ENCODE measurements at places on chromosomes 4 and X.

GRCh38 chr4:10151182-10151581, 34.6 kb upstream of the WDR1 start:
- peak; percentile 45 for DNase-seq

DNA sequence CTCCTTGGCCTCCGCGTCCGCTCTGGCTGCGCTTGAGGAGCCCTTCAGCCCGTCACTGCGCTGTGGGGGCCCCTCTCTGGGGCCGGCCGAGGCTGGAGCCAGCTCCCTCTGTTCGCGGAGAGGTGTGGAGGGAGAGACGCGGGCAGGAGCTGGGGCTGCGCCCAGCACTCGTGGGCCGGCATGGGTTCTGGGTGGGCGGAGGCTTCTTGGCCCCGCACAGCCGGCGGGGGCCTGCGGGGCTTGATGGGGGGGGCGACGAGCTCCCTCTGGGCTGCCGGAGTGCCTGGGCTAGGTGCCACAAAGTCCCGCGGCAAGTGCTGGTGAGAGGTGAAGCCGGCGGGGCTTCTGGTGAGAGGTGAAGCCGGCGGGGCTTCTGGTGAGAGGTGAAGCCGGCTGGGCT, 61.9 kb downstream of the ANKRD50 start:
- no peak for DNase-seq

DNA sequence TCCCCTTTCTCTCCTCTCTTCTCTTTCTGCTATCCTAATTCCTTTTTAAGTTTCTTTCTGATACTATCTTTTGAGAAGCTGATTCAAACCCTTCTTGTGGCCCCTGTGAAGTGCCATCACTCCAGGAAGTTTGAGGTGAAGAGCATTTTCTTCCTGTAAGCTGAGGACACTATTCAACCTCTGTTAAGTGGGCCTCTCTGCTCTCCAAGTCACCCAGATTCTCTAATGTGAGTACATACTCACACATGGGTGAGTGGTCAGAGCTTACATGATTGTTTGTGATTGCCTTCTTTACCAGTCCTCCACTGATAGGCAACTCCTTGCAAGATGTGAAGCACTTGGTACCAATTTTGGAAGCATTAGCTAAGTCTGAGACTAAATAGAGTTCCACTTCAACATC, 18.4 kb upstream of the SMIM10L2A start:
- no peak for DNase-seq

- no peak for DNase-seq
Observed at GRCh38 chr4:96293806-96294205, 453.9 kb downstream of the PDHA2 start.
